ENCODE measurements at places on chromosomes 1 and 21. TPM values are rescaled to one million over a fixed set of nuclear protein-coding genes. Genes with fewer than 3 reads are reported as not detected.

The BTBD8 gene
- 3.0 TPM for total RNA-seq

The HCN3 gene
- total RNA-seq, result 0.80 TPM

The KHDC4 gene
- 16.3 TPM for total RNA-seq

The GBP7 gene
- total RNA-seq, result 26.5 TPM

The NPPA gene
- not detected for total RNA-seq

The GPR52 gene
- 2.1 TPM for total RNA-seq

The RHEX gene
- total RNA-seq, result 0.25 TPM

The MAD2L2 gene
- total RNA-seq, result 28.4 TPM

The C1QTNF12 gene
- total RNA-seq, result 1.0 TPM

The MRPS21 gene
- total RNA-seq, result 22.9 TPM

The HSD3B2 gene
- total RNA-seq, result not detected

The CD1E gene
- not detected for total RNA-seq

The FAM72D gene
- total RNA-seq, result not detected

The TRAPPC10 gene
- total RNA-seq, result 25.6 TPM

The ADAMTS1 gene
- total RNA-seq, result 12.5 TPM
